ENCODE measurements at places on chromosomes 12 and 14. TPM values are rescaled to one million over a fixed set of nuclear protein-coding genes. Genes with fewer than 3 reads are reported as not detected.
A peak's percentile ranks its signal among the peaks of the same experiment; 100 is the strongest.

Gene SLC7A7
- total RNA-seq = 22.7 TPM

Gene ARF3
- total RNA-seq = 91.6 TPM

Gene AGAP2
- 2.4 TPM for total RNA-seq

Gene C14orf39
- 1.1 TPM for total RNA-seq

DNA sequence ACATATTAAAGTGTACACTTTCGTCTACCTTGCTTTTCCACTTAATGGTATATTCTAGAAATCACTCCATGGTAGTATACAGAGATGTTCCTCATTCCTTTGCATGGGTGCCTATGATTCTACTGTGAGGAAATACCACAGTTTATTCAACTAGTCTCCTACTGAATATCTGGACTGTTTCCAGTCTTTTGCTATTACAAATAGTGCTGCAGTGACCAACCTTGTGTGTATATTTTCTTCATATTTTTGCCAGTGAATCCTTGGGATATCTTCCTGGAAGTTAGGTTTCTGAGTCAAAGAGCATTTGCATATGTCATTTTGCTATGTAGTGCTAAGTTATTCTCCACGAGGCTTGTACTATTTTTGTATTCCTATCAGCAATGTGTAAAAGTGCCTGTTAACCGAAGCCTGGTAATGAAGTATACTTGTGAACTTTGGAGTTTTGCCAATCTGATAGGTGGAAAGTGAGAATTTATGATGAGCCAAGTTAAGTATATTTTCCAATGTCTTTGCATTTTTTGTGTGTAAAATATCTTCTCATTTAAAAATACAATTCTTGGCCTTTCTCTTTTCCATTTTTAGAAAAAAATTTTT is 31.3 kb upstream of the TMEM263 start:
- ATAC-seq = no peak

DNA sequence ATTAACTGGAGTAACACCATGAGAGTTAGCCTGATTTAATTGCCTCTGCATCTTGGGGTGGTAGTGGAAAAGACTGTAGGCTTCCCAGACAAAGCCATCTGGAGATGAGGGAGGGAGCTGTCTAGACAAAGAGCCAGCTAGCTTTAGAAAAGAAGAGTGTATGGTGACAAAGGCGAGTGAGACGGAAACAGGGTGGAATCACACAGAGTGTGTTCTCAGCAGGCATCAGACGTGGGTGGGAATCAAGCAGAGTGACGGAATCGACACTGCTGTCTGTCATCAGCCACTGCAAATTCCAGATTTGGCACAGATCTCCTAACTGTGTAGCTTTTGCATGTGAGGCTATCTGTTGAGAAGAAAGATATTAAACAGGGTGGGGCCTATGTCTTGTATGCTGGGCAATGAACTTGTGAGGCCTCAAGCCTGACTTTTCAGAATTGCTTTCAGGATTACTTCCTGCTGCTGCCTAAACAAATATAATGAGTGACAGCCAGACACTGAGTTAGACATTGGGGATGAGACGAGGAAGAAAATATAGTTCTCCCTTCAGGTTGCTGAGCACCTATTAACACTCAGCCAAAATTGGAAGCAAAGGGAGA is 236.5 kb upstream of the GRIP1 start:
- ATAC-seq = no peak

DNA sequence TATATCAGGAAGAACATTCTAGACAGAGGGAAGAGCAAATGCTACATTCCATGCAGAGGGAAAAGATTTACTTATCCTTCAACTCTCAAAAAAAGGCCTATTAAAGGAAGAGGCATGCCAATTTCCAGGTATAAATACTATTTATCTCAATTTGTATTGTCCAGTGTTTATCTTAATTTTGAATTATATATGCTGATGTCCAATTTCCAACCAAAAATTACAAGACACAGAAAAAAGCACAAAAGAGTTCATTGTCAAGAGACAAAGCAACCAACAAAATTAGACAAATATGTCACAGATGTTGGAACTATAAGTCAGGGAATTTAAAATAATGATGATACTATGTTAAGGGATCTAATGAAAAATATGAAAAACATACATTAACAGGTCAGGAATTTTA is 286.6 kb upstream of the SFSWAP start:
- no peak for ATAC-seq

DNA sequence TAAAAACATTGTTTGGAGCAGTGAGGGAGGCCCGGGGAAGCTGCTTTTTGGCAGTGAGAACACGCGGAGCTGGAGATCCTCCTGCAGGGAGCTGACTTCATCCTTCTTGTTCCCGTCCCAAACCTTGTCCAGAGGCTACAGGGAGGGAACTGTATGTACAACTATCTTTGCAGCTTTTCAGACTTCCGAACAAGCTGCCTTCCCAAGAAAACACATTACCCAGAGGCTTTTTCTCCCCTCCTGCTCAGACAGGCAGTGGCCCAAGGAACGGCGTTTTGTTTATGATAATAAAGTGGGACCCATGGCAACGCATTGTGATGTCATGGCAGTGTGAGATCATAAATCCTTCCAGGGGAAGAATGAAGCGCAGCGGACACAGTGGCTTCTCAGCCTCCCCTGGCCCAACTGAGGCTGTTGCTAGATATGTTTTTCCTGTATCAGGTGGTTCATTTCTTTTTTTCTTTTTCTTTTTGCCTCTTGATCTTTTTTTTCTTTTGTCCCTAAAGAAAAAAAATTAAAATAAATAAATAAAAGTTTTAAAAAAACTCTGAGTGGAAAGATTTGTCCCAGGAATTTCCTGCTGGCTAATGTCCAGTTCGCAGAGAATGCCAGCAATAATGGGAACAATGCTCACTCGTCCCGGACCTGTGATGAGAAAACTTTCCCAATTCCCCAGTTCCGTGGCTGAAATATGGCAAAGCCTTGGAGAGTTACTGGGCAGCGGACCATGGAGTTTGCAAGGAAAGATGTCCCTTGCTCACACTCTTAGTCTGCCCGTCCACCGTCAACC is 103.4 kb upstream of the MAP1LC3B2 start:
- peak; percentile 90 for ATAC-seq

DNA sequence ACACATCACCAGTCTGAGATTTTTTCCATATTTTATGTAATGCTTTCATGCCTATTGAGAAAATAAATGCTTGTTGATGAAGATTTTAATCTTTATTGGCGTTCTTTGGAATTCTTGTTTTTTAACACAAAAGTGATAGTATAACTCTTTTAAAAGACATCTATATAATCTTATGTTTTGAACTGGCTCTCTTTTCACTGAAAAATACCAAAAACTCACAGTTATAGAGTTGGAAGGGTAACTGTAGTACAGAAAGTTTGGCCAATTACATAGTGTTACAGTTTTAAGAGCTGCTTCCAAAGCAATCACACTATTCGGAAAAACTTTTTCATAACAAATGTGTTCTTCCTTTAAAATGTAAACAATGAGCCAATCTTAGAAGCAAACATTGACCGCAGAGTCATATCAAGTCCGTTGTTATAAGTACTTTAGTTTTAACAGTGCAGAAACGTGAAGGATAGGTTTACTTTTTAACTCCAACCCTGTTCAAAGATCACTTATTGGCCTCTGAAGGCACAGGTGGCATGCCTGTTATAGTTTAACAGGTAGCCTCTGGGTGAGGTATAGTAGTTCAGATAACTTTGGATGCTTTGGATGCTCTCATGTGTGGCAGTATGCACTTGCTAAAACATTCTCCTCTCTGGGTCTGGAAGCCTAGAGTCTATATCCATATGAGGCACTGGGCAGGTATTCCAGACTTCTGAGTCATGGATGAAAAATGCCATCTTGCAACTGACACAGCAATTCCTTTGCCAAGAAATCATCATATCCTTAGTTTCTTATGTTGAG is 12.1 kb upstream of the NTN4 start:
- peak; percentile 59 for ATAC-seq

DNA sequence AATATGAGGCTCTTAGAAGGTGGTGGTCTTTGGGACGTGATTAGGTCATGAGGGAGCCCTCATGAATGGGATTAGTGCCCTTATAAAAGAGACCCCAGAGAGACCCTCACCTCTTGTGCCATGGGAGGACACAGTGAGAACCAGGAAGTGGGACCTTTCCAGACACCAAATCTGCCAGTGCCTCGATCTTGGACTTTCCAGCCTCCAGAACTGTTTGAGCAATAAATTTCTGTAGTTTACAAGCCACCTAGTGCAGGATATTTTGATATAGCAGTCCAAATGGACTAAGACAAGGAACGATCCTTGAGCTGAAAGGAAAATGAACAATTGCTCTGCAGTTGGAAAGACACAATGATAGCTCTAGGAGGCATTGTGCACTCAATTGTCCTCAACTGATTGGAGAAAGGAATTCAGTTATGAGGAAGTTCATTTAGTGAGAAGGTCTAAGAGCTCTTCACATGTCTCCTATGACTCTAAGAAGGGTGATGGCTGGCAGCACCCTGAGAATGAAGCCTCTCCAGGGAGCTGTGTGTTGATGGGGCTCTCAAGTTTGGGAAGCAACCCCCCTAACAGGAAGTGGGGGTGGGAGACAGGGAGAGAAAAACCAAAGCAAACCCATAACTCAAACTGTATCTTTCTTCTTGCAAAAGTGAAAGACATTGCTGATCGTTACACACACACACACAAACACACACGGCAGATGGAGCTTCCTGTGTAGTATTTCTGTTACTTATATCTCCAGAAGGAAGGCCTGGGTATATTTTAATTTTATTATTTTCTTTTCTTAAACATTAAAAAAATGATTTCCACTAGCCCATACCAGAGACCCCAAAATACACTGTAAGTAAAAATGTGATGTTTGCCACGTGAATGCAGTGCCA is 21.0 kb downstream of the CHST11 start:
- ATAC-seq = no peak

DNA sequence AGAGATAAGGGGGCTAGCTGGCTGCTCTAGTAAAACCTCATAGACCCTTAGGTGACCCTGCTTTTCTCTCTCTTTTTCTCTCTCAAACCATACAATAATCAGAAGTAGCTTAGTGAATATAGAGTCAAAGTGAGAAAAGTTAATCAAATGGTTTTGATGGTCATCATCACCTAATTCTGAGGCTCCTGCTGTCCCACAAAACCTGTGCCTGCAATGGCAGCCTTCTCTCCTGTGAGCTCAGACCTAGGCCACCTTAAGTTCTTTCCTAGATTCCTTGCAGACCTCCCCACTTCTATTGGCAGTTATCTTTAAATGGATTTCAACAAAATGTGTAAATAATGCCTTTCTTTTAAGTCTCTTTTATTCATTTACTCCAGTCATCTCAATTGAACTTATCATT is 1.5 kb upstream of the RPAP3 start:
- no peak for ATAC-seq

DNA sequence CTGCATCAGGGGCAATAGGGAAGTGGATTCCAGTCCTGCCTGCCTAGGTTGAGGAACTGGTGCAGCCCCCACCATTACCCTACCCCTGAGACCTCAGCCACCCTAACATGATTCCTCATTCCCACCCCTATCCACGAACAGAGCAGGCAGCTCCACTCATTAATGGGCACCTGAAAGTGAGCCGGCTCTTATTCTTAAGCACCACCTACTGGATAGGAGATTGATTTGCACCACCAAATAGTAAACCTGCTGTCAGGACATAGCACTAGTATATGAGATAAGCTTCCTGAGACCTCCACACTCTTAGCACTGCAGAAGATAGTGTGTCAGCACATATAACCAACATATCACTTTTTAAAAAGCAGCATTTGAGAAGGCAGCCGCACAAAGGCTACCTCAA is 573.2 kb downstream of the SOX5 start:
- ATAC-seq = no peak

- ATAC-seq = no peak
Observed at GRCh38 chr12:33813536-33813935, 208.8 kb upstream of the ALG10 start.

Measured in gastroesophageal sphincter (tissue), 4 donors.